ENCODE measurements at places on chromosomes 11 and 22. TPM values are rescaled to one million over a fixed set of nuclear protein-coding genes. Genes with fewer than 3 reads are reported as not detected.

- no peak overlapping the region for H3K4me3 ChIP-seq
- H3K4me1 ChIP-seq, result peaks cover 15% of the 10 kb centered on the region
- H3K36me3 ChIP-seq, result no peaks in the 10 kb centered on the region
- no peaks in the 10 kb centered on the region for H3K27me3 ChIP-seq
These were observed 154.8 kb downstream of the UVRAG start for GRCh38 chr11:75969626-75970308.

GRCh38 chr11:14312736-14313438 is 46.1 kb downstream of the RRAS2 start:
- no peaks in the 10 kb centered on the region for H3K27me3 ChIP-seq
- DNase-seq, result no peak
- H3K27ac ChIP-seq, result no peak overlapping the region
- H3K4me1 ChIP-seq, result peaks cover 32% of the 10 kb centered on the region

DNA sequence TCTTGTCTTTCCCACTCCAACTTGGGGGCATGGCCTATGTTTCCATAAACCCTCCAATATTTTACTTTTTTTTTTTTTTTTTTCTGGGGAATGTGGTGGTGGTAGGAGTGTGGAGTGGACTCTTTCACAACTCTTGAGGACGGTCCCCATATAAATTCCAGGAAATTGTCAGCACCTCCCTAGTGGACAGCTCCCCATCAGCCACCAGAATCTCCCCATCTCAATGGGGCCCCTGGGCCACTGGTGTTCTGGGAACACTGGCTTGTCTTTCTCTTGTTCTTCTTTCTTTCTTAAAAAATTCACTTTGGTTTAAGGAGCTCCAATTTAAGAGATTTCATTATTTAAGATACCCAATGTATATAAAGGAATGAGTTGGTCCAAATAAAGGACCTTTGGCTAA is 74.1 kb downstream of the ADM start:
- DNase-seq, result no peak
- no peaks in the 10 kb centered on the region for H3K27me3 ChIP-seq
- no peak overlapping the region for H3K4me3 ChIP-seq
- H3K4me1 ChIP-seq, result peaks cover 40% of the 10 kb centered on the region
- H3K27ac ChIP-seq, result no peak overlapping the region

DNA sequence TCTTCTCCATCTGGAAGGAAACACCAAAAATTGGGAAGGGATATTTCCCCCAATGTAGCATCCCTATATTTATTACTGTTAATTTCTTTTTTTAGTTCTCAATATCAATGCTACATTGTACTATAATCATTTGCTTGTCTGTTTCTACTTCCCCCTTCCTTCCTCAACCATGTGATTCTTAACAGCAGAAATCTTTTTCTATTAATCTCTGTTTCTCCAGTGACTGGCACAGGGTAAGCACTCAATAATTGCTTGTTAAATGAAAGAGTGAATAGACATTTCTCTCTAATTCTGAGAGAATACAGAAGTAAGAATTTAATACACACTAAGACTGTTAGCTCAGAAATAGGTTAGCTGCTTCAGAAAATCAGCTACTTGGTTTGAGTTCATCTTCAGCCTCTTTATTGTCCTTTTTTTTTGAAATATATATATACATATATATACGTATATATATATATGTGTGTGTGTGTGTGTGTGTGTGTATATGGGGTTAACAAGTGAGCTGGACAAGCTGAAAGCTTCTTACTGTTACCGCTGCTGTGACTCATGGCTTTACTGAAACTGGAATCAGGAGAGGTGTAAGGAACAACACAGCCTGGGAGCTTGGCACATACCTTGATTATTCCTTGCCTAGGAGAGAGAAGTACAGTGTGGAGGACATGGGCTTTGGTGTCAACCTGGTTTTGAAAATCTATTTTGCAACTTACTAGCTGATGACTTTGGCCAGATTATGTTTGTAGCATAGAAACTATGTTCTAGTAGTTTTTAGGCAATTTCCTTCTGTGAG is 26.2 kb upstream of the PDE3B start:
- H3K4me3 ChIP-seq, result no peak overlapping the region
- no peak for DNase-seq
- no peaks in the 10 kb centered on the region for H3K4me1 ChIP-seq
- H3K36me3 ChIP-seq, result no peaks in the 10 kb centered on the region
- no peaks in the 10 kb centered on the region for H3K27me3 ChIP-seq
- H3K27ac ChIP-seq, result no peak overlapping the region

Gene CASP4
- total RNA-seq, result 17.2 TPM

Gene VSIG10L2
- total RNA-seq, result not detected

DNA sequence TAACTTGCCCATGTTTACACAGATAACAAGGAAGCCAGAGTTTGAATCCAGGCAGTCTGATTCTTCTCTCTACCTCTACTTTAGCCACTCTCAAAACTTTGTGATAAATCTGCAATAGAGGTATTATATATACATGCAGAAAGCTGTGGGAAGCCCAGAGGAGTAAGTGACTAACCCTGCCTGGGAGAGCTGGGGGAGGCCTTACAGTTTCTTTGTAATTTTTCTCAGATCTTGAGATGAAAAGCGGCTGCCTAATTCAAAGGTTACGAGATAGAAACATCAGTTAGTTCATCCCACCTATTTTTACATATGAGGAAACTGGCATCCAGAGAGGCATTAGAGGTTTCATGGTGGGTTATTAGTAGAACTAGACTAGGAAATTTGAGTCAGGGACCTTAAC is 4.9 kb downstream of the STIM1 start:
- H3K27me3 ChIP-seq, result no peaks in the 10 kb centered on the region
- no peaks in the 10 kb centered on the region for H3K36me3 ChIP-seq
- peak overlapping the region; percentile 91 for H3K4me3 ChIP-seq
- H3K27ac ChIP-seq, result peak overlapping the region; percentile 100

GRCh38 chr11:70501051-70501901 is 102.9 kb downstream of the CTTN start:
- DNase-seq, result no peak
- H3K4me3 ChIP-seq, result no peak overlapping the region
- H3K4me1 ChIP-seq, result no peaks in the 10 kb centered on the region
- no peaks in the 10 kb centered on the region for H3K27me3 ChIP-seq
- no peak overlapping the region for H3K27ac ChIP-seq
- no peaks in the 10 kb centered on the region for H3K36me3 ChIP-seq

GRCh38 chr22:26725012-26725676 is 67.8 kb downstream of the MIAT start:
- H3K4me3 ChIP-seq, result no peak overlapping the region
- no peak for DNase-seq
- no peaks in the 10 kb centered on the region for H3K36me3 ChIP-seq
- no peak overlapping the region for H3K27ac ChIP-seq

Gene GGT1
- total RNA-seq, result 0.61 TPM

- no peaks in the 10 kb centered on the region for H3K4me1 ChIP-seq
- no peak overlapping the region for H3K27ac ChIP-seq
- H3K4me3 ChIP-seq, result no peak overlapping the region
- H3K36me3 ChIP-seq, result no peaks in the 10 kb centered on the region
- H3K27me3 ChIP-seq, result peaks cover 13% of the 10 kb centered on the region
These were observed 199.6 kb downstream of the CEP164 start for GRCh38 chr11:117527271-117527670.

DNA sequence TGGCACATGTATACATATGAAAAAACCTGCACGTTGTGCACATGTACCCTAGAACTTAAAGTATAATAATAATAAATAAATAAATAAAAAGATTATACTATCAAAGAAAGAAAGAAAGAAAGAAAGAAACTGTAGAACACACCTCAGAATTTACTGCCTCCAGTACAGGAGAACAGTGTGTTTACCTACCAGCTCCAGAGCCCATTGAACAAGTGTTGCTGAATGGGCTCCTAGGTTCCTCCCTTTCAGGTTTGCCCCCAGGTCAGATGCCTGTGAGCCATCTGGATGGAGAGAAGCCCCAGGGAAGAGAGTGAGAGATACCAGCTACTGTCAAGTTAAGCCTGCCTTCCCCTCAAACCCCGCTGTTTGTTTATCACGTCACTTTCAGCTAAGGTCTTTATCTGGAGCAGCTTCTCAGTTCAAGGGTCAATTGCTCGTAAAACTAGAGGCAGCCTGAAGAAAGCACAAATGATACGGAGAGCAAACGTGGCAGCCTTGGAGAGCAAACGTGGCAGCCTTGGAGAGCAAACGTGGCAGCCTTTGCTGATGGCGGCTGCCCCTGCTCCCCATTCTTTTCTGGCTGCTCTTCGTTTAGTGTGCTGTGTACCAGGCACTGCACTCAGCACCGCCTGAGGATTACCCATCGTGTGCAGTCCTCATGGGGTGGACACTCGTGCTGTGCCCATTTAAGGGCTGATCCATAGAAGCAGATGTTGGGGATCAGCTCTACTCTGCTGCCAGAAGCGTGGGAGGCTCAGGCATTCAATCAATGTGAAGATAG is 111.7 kb downstream of the ADAMTS15 start:
- no peak overlapping the region for H3K4me3 ChIP-seq
- no peaks in the 10 kb centered on the region for H3K36me3 ChIP-seq
- no peaks in the 10 kb centered on the region for H3K27me3 ChIP-seq
- no peak overlapping the region for H3K27ac ChIP-seq

- H3K27ac ChIP-seq, result no peak overlapping the region
- H3K27me3 ChIP-seq, result no peaks in the 10 kb centered on the region
- DNase-seq, result no peak
- no peak overlapping the region for H3K4me3 ChIP-seq
- H3K4me1 ChIP-seq, result peaks cover 8% of the 10 kb centered on the region
These were observed 5.0 kb downstream of the CDCA5 start for GRCh38 chr11:65078786-65079342.

Gene CCDC89
- not detected for total RNA-seq

- H3K4me1 ChIP-seq, result peaks cover 21% of the 10 kb centered on the region
- H3K36me3 ChIP-seq, result no peaks in the 10 kb centered on the region
- no peaks in the 10 kb centered on the region for H3K27me3 ChIP-seq
- no peak overlapping the region for H3K4me3 ChIP-seq
- DNase-seq, result no peak
These were observed 2.4 kb downstream of the CCS start for GRCh38 chr11:66595245-66595904.

DNA sequence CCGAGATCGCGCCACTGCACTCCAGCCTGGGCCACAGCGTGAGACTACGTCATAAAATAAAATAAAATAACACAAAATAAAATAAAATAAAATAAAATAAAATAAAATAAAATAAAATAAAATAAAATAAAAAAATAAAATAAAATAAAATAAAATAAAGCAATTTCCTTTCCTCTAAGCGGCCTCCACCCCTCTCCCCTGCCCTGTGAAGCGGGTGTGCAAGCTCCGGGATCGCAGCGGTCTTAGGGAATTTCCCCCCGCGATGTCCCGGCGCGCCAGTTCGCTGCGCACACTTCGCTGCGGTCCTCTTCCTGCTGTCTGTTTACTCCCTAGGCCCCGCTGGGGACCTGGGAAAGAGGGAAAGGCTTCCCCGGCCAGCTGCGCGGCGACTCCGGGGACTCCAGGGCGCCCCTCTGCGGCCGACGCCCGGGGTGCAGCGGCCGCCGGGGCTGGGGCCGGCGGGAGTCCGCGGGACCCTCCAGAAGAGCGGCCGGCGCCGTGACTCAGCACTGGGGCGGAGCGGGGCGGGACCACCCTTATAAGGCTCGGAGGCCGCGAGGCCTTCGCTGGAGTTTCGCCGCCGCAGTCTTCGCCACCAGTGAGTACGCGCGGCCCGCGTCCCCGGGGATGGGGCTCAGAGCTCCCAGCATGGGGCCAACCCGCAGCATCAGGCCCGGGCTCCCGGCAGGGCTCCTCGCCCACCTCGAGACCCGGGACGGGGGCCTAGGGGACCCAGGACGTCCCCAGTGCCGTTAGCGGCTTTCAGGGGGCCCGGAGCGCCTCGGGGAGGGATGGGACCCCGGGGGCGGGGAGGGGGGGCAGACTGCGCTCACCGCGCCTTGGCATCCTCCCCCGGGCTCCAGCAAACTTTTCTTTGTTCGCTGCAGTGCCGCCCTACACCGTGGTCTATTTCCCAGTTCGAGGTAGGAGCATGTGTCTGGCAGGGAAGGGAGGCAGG is at the start of gene GSTP1:
Gene GSTP1, plus strand, starts transcription at position 566 of the 958 bp plus-strand sequence. Its CDS starts 32 bp downstream, at position 598.
- H3K27me3 ChIP-seq, result no peaks in the 10 kb centered on the region
- H3K27ac ChIP-seq, result peak within 1 kb of the TSS; percentile 99
- H3K4me3 ChIP-seq, result peak within 1 kb of the TSS; percentile 77
- peaks cover 35% of the 10 kb centered on the region for H3K36me3 ChIP-seq
- H3K4me1 ChIP-seq, result peaks cover 12% of the 10 kb centered on the region

Gene ANKK1
- total RNA-seq, result 0.46 TPM

Measured in gastrocnemius medialis (tissue), 4 donors.